Non-pigmented ciliary epithelial cell (primary cell): ENCODE measurements at places on chromosomes 5 and 9.
A peak's percentile ranks its signal among the peaks of the same experiment; 100 is the strongest.

DNA sequence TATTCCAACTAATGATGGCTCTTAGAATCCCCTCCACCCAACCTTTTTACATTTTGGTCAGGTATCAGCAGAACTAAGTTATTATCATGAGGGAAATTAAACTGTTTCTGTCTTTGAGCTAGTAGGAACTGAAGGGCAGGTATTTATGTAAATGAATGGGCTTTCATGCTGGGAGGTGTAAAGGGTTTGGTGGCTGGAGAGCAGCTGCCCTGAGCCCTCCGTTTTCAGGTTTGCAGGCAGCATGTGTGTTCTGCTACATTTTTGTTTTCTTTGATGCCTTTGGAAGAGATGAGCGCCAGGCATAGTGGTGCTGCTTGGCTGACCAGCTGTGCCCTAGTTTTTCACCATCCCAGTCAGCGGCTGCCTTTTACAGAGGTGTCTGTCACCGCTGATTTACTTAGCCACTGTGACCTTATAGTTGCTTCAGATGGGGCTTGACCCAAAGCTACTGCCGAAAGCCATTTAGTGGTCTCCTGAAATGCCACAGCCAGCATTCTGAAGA lies 231.9 kb downstream of the MAST4 start:
- DNase-seq: no peak

DNA sequence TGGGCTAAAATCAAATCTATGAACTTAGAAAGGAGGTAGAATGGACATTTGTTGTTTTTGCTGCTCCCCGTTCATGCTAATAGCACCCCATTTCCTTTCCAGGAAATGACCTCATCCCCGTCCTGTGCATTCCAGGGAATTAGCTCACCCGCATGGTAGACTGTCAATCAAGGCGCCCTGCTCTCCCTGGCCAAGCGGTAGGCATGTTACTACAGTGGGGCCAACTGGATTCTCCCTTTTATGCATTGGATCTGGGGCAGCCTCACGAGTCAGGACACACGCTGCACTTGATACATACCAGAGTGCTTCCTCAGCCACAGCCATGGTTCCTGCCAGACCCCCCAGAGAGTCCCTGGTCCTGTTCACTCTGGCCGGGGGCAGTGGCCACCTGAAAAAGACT lies 111.0 kb upstream of the PTCH1 start:
- DNase-seq: no peak

DNA sequence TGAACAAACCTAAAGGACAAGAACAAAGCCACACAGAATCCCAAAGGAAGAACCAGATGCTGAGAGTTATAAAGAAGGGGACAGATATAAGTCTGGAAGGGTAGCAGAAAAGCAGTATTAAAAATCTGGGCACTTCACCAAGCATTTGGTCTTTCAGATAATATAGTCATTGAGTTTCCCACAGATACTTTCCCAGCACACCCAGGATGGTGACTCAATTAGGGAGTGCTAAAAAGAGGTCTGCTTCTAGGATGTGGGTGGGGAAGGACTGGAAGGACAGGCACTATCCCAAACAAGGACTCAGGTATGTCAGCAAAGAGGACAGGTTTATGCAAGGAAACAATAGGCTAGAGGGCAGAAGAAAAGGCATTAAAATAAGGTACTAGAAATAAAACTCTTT lies 59.3 kb downstream of the DIAPH1 start:
- peak; percentile 26 for DNase-seq

- no peak for DNase-seq
These were observed 9.8 kb downstream of the CCT5 start for GRCh38 chr5:10259899-10260298.

DNA sequence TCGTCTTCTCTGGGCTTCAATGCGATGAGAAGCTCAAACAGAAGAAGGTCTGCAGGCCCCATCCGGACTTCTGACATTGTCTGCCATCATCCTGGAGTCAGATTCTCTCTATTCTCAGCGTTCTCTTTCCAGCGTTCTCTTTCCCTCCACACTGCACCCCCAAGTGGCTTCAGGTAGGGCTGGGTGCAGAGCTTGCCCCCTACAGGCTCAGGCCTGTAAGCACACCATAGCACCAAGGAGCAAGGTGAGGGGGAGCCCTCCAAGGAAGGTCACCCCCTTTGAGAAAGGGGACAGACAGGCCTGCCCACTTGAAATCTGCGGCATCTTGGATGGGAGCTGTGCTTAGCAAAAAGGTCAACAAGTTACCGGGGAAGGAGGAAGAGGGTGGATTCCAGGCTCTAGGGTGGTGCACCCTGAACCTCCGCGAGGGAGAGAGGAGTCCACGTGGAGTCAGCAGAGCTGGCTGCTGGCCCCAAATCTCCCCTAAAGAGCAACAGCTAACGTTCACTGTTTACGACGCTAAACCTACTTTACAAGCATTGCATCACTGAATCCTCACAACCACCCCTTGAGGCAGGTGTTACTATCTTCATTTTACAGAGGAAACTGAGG lies 27.5 kb downstream of the GPX3 start:
- no peak for DNase-seq

GRCh38 chr5:120447706-120448239 lies 16.3 kb upstream of the PRR16 start:
- DNase-seq: no peak

- no peak for DNase-seq
These were observed 563.5 kb downstream of the PRR16 start for GRCh38 chr5:121027636-121028035.

DNA sequence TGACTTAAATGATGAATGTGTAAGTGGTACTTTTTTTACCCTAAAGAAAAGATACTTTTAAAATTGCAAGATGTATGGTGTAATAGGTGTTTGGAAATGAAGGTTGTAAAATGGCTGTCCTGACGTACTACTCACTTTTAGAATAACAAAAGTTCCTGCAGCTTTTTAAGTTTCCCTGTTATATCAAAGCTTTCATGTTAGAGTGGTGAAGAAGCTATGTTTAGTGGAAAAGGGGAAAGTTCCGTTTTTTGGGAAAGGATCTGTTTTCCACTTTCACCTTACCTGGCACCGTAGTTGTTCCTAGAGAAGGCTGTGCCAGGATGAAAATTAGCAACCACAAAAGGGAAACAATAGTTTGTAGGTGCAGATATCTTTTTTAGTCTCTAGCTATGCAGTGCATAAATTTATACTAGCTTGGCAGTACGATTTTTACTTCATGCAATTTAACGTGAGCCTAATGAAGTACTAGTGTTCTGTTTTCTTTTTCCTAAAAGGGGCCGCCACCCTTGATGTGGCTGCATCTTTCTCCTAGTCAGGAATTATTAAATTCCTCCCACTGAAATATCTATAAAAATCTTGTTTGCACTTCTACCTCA lies 1.3 kb downstream of the TNPO1 start:
- no peak for DNase-seq

DNA sequence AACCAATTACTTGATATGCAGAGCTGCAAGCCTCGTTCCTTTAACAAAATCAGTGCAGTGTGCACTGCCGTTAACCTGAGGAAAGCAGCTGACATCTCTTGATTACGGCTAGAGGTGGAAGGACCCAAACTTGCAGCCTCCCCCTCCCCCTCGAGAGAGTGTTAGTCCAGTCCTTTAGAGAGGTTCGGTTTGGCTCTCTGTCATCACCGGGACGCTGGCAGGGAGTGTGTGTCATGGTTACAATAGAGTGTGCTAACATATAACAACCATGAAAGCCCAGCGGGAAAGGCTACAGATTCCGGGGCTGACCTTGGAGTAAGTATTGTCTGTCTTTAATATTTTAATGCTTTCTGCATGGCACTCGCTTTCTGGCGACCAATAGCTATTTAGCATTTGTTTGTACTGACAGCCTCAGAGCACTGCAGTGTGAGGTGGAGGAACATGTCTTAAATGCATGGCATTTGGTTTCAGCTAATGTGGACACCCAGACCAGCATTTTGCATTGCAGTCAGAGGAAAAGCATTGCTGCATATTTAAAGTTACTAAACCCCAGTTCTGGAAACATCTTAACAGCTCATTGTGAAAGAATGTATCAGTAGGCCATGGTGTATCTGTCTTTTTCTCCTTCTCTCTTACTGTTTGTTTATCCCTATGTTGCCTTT lies 237.5 kb downstream of the CD180 start:
- peak; percentile 60 for DNase-seq

GRCh38 chr5:84602371-84602771 lies 217.7 kb upstream of the EDIL3 start:
- DNase-seq: no peak

GRCh38 chr9:131056781-131057506 lies 39.4 kb upstream of the AIF1L start:
- DNase-seq: no peak

- DNase-seq: no peak
These were observed 24.0 kb downstream of the STARD4 start for GRCh38 chr5:111488353-111488752.

DNA sequence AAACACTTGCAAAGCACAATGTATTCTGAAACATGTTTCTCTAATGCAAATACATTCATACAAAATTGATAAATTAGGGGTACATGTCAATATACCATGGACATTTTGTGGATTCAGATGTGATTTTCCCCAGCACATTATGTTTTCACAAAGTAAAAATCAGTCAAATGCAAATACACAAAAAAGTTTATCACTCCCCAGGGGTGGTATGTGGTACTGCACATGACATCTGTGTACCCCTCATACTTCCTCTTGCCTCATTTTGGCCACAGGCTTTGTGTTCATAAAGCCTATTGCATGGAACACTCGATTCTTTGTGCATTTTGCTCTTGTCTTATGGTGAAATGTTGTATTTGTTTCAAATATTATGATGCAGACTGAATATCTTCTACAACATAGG lies 116.8 kb upstream of the PDE4D start:
- no peak for DNase-seq

- peak; percentile 35 for DNase-seq
These were observed 25.3 kb downstream of the STXBP1 start for GRCh38 chr9:127637322-127637847.

DNA sequence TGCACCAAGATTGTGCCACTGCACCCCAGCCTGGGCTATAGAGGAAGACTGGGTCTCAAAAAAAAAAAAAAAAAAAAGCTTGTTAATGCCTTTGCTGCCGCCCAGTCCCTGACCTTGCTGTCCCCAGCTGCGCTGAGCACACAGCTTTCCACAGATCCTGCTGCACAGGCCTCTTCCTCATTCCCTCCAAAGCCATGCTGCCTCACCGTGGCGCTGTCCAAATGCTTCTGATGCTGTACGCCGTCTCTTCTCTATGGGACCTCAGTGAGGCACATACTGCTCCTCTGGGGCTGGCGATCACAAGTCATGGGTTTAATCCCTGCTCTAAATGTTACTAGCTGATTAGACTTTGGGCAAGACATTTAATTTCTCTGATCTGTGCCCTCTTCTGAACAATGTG lies 234.1 kb downstream of the FBXL7 start:
- DNase-seq: no peak

DNA sequence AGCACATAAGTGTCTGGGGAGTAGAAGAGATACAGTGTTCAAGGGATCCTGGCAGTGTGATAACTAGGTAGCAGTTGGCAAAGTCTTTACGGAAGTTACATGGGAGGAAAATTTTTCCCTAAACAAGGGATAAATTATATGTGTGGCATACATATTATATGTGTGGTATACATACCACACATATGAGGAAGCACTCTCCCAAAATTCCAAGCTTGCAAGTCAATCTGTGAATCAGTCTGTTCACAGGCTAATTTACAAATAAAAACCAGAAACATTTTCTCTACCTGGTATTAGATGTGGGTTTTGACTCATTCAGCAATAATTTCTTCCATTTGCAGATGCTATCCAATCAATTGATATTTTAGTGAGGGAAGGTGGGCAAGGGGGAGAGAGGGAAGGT lies 110.0 kb downstream of the ISOC1 start:
- DNase-seq: no peak

GRCh38 chr5:3886524-3887451 lies 291.2 kb downstream of the IRX1 start:
- no peak for DNase-seq

DNA sequence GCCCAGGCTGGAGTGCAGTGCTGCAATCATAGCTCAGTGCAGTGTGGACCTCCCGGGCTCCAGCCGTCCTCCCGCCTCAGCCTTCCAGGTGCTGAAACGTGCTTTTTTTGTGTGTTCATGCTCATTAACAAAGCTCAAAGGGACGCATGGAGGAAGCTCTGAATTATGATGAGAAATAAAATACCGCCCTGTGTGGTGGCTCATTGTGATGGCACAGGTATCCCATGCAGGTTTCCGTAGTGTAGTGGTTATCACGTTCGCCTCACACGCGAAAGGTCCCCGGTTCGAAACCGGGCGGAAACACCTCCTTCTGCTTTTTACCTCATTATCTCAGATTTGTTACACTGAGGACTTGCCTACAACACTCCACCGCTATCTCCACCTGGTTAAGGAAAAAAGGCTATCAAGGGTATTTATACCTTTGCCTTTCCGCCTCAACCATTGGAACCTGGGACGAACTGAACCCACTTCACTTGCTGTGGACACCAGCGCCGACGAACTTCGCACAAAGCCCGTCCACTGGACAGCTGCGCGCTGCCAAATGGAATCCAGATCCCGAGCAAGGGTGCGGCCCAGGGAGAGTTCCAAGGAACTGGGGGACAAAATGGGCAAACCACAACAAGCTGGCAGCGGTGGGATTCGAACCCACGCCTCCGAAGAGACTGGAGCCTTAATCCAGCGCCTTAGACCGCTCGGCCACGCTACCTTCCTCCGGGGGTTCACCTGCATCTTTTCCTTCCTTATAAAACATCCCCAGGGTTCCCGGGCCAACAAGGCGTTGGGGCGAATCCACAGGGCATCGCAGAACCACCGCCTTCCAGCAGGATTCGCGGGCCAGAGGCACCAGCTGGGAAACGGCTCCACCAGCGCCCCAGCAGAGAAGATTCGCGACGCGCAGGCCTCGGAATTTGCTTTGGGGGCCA lies 26.3 kb downstream of the OR2V2 start:
- no peak for DNase-seq

- no peak for DNase-seq
These were observed 1242.2 kb upstream of the DMAC1 start for GRCh38 chr9:9041756-9042155.

DNA sequence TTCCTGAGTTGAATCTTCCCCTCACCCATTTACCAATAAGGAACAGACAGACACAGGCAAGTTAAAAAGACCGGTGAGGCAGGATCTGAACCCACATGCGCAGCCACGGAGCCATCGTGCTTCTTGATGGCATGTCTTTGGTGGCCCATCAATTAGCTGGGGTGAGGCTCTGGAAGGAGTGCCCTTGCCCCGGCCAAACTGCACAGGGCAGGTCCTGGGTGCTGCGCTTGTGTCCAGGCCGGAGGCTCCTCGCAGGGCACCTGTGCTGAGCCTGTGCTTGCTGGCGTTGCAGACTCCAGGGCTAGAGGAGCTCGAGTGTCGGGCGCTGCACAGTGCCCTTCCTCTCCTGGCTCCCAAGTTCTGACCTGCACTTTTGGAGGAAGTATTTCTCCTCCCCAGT lies 66.4 kb downstream of the PSMB7 start:
- DNase-seq: no peak

- no peak for DNase-seq
These were observed 78.6 kb downstream of the CFAP77 start for GRCh38 chr9:132488626-132489025.

DNA sequence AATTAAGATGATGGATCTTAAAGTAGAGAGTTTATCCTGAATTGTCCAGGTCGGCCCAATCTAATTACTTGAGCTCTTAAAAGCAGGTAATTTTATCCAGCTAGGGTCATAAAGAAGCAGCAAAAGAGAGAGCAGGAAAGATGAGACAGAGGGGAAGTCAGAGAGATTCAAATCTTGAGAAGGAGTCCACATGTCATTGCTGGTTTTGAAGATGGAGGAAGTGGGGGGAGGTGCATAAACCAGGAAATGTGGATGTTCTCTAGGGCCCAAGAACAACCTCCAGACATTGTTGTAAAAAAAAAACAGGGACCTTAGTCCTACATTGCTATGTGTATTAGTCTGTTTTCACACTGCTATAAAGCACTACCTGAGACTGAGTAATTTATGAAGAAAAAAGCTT lies 66.4 kb downstream of the SLCO4C1 start:
- DNase-seq: no peak
